ENCODE measurements at places on chromosomes 5 and 9. TPM values are rescaled to one million over a fixed set of nuclear protein-coding genes. Genes with fewer than 3 reads are reported as not detected.

Gene CCDC107
- total RNA-seq = 25.6 TPM

Gene FBP2
- total RNA-seq = not detected

Gene MSMP
- 0.55 TPM for total RNA-seq

Gene GPX8
- not detected for total RNA-seq

Gene PCDHGB3
- 0.59 TPM for total RNA-seq

Gene ZFP2
- 0.18 TPM for total RNA-seq

Gene SHOC1
- total RNA-seq = not detected

Gene RANBP3L
- total RNA-seq = not detected

Gene NDOR1
- 38.6 TPM for total RNA-seq
